Peyer's patch (tissue), 4 donors: ENCODE measurements at places on chromosomes 1 and 21. TPM values are rescaled to one million over a fixed set of nuclear protein-coding genes. Genes with fewer than 3 reads are reported as not detected.

DNA sequence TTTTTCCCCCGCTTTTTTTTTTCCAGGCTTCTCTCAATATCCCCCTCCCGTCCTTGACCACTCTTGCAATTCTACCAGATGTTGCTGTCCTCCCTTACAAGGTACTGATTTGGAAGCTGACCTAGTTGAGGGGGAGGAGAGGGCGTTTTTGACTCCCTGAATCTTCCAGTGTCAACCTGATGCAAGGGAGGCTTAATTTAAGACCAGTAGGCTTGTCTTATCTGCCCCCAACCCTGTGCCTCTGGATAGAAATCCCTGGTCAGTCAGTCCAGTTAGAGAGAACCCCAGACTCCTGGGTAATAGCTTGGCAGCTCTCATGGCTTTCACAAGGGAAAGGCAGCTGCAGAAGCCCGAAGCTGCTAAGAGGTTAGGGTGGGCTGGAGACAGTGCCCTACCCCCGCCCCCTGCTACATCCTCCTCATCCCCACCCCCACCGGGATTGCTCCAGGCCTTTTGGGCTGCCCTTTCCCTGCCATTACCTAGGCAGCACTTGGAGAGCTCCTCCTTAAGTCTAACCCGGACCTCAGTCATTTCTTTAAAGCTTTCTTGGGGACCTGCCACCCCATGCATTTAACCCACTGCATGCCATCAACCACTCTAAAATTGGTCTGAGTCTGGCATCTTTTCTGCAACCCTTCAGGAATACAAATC is 3.6 kb downstream of the ACKR1 start:
- DNase-seq = no peak

- no peak for DNase-seq
These were observed 59.8 kb downstream of the ERG start for GRCh38 chr21:38438462-38438893.

- DNase-seq = no peak
These were observed 31.8 kb upstream of the ZNF644 start for GRCh38 chr1:91053630-91054029.

DNA sequence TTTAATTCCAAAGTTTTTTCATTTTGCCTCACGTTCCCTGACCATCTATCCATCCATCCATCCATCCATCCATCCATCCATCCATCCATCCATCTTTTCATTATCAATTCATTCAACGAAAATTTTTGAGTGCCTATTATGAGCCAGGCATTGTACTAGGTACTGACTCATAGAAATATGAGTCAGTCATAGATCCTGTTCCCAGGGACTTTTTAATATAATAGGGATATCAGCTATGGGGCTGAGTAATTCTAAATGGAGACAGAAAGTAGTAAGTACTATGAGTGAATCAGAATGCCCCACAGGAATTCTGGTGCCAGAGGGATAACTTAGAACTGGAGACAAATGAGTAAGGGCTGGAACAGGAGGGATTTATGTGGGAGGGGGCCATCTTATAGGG is 49.8 kb upstream of the GNG12 start:
- no peak for DNase-seq

GNG12 gene
- 271 TPM for total RNA-seq

ELAPOR1 gene
- total RNA-seq = 87.7 TPM
